ENCODE measurements at places on chromosomes 16 and 17.

DNA sequence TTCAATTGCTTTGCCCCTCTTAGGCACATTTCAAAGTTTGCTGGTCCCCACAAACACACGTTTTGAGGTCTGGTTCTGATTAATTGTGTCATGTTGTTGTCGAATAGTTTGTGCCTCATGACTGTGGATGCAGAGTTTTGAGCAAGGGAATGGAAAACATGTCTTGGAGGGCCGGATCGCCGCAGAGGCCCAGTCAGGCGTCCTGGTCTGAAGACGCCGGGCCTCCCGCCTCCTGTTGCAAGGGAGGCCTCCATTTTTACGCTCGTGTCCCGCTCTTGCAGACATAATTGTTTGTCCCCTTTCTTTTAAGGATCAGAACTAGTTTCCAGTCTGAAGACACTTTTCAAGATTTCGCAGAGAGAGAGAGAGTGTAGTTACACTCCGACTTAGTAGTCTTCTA is 3.2 kb downstream of the NTN1 start:
- DNase-seq = no peak

- DNase-seq = no peak
Measured at GRCh38 chr17:76783146-76783545, 45.2 kb downstream of the MFSD11 start.

- no peak for DNase-seq
Measured at GRCh38 chr16:31404353-31405064, 11.4 kb downstream of the ITGAD start.

GRCh38 chr16:68285683-68286082 is 21.4 kb downstream of the SLC7A6 start:
- no peak for DNase-seq

GRCh38 chr17:4719146-4719545 is 8.7 kb downstream of the ARRB2 start:
- no peak for DNase-seq

DNA sequence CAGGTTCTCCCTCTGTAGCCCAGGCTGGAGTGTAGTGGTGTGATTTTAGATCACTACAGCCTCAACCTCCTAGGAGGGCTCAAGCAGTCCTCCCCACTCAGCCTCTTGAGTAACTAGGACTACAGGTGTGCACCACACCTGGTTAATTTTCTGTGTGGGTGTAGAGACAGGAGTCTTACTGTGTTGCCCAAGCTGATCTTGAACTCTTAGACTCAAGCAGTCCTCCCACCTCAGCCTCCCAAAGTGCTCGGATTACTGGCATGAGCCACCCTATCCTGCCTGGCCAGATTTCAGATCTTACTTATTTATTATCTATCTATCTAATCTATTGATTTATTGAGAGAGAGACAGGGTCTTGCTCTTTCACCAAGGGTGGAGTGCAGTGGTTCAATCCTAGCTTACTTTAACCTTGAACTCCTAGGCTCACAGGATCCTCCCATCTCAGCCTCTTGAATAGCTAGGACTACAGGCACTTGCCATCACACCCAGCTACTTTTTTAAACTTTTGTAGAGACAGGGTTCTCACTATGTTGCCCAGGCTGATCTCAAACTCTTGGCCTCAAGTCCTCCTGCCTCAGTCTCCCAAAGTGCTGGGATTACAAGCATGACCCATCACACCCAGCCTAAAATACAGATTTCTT is 61.8 kb downstream of the TUBD1 start:
- no peak for DNase-seq

DNA sequence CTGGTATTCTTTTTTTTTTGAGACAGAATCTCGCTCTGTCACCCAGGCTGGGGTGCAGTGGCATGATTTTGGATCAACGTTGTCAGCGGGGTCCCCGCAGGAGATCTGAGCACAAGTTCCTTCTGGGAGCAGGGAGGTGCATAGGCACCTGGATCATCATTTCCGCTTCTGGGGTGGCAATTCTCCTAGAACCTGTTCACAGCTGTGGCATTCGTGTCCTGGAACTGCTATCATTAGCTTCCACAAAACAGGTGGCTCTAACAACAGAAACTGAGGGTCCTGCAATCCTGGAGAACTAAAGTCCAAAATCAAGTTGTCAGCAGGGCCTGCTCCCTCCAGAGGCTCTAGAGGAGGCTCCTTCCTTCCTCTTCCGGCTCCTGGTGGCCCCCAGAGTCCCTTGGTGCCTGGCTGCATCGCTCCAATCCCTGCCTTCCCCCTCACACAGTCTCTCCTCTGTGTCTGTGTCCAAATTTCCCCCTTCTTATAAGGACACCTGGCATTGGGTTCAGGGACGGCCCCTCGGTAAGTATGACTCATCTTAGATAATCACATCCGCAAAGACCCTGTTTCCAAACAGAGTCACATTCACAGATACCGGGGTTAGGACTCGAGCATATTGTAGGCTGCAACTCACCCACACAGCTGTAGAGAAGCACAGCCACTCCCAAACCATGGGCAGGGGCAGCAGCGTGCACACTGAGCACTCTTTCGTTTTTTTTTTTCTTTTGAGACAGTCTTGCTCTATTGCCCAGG is 43.5 kb upstream of the KLHDC4 start:
- no peak for DNase-seq

DNA sequence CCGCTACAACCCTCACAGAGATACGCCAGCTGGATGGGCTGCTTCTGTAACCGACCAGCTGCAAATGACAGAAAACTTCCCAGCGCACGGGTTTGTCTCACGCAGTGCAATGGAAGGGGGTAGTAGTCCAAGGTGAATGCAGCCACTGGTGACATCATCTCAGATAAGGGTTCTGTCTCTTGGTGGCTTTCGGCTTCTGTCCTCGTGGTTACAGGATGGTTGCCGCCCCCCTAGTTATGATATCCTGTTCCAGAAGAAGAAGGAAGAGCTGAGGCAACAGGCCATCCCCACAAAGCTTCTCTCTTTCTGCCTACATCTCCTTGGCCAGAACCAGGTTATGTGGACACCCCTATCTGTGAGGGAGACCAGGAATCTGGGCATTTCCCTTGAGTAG is 40.3 kb upstream of the BAHCC1 start:
- no peak for DNase-seq

DNA sequence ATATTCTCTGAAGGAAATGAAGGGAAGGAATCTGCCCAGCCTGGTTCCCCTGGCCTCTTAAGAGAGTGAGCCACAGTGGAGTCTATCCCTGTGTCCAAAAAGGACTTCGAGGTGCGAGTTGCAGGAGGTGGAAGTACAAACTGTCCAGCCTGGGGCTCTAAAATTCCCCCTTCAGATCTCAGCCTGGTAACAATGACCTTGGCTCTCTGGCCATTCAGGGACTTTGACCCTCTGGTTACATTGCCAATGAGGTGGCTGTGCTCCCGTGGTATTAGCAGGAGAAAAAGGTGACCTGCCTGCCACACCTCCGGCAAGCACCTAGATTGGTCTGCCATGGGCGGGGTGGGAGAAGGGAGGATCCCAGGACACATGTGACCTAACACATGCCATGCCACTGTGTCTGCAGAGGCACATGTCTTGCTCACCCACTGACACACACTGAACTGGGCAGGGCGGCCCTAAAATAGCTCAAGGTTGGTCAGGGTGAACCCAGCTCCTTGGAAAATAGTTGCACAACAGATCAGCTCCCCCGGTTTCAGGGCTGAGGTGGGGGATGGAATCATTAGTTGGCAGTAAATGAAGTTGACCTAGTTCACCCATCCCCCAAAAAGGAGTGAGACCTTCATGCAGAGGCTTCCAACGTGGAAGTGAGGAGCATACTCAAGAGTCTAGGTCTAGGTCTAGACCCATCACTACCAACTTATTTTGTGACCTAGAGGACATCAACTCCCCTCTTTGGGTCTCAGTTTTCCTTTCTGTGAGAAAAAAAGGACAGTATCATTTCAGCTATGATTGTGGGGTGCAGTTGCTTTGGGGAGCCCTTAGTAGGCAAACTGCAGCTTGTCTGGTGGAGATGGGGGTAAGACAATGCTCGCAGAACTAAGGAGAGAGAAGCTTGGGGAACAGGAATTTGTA is 2.2 kb downstream of the NR1D1 start:
- no peak for DNase-seq

- DNase-seq = no peak
Measured at GRCh38 chr16:12724226-12724625, 79.5 kb downstream of the CPPED1 start.

DNA sequence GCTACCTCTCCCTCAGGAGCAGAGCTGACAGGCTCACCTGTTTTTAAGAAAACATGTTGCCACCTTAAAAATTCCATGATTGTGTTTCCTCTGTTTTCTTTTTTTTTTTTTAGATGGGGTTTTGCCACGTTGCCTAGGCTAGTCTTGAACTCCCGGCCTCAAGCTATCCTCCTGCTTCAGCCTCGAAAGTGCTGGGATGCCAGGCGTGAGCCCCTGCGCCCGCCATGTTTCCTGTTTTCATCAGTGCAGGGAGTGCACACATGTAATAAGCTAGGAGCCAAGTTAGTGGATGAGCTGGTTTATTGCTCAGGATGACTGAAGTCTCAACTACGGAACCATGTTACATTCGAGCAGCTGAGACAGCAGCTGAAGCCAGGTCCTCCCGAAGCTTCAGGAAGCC is 13.6 kb downstream of the MRM3 start:
- DNase-seq = no peak

GRCh38 chr17:6797718-6798351 is 21.8 kb downstream of the FBXO39 start:
- no peak for DNase-seq

- DNase-seq = no peak
Measured at GRCh38 chr17:39239640-39240314, 14.0 kb upstream of the STAC2 start.

DNA sequence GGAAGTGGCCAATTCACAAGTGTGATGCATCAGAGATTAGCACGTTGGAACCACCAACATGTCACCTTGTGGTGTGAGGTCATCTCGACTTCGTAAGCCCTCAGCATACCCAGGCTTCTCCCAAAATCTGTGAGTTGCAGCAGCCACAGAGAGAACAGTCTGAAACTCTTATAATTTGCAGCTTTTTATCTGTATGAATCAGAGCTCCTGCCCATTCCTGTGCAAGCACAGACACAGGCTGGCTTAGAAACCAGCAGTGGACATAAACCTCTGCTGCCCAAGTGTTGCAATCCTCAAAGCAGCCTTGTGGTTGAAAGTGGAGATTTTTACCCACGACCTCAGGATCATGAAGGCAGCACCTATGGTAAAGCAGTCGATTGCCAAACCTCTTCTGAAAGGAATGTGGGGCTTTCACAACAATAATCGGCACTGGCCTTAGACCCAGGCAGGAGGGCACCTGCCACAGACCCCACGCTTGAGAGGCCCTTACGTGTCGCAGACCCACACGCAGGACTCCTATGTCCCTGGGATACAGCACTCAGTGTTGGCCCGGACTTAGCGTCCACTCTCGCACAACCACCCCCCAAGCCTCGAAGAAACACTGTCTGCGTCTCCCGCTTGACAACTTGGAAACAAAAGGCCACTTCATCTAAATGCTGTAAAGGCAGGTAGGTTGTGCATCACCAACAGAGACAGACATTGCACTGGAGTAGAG is 24.5 kb upstream of the OSGIN1 start:
- no peak for DNase-seq

GRCh38 chr17:17748179-17748578 is 66.9 kb downstream of the RAI1 start:
- DNase-seq = no peak

All from esophagus squamous epithelium (tissue), 5 donors.